ENCODE measurements at places on chromosomes 2 and 18.

DNA sequence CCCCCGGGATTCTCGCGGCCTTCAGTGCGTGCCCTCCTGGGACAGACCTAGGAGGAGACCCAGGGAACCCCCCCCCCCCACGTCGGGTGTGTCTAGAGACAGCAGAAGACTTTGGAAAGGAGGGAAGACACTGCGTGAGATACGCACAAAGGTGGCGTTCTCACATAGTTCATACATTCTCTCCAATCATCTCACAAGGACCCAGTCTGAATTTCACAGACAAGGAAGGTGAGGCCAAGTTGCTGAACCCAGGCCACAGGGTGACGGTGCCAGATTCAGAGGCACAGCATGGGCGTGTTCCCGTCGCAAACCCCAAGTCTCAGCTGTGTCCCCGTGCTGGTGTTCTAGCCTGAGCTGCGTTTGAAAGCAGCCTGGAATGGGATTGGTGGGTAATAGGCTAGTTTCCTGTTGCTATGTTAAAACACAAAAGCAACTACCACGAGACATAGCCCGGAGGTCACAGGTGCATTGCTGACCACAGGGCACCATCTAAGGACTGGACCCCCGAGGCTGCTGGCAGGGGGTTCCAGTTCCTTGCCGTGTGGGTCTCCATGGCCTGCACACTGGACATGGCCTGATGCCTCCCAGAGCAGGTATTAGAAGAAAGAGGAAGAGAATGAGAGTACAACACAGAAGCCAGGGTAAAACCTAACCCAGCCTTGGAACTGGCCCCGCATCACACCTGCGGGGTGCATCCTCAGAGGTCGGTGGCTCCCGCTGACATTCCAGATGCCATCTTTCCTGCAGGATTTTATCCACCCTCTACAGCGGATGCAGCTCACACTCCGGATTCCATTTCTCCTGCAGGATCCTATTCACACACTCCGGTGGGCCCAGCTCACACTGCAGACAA, 1.1 kb upstream of the PXDN start:
- H3K36me3 ChIP-seq, result no peaks in the 10 kb centered on the region
- peak overlapping the region; percentile 72 for H3K4me3 ChIP-seq
- no peaks in the 10 kb centered on the region for H3K27me3 ChIP-seq
- DNase-seq, result no peak
- peaks cover 21% of the 10 kb centered on the region for H3K4me1 ChIP-seq
- peak overlapping the region; percentile 90 for H3K27ac ChIP-seq

DNA sequence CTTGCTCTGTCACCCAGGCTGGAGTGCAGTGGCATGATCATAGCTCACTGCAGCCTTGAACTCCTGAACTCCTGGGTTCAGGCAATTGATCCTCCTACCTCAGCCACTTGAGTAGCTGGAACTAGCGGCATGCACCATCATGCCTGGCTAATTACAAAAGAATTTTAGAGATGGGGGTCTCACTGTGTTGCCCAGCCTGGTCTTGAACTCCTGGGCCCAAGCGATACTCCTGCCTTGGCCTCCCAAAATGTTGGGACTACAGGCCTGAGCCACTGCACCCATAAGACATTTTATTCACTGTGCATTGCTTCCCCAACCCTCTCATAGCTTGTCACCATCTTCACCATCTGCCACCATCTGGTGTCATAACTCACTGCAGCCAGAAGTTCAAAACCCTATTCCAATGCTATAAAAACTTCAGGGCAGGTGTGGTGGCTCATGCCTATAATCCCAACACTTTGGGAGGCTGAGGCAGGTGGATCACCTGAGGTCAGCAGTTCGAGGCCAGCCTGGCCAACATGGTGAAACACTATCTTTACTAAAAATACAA, 78.7 kb downstream of the NCAPH start:
- peaks cover 4% of the 10 kb centered on the region for H3K4me1 ChIP-seq
- H3K27me3 ChIP-seq, result no peaks in the 10 kb centered on the region
- H3K4me3 ChIP-seq, result no peak overlapping the region
- H3K36me3 ChIP-seq, result no peaks in the 10 kb centered on the region

- DNase-seq, result no peak
- no peak overlapping the region for H3K4me3 ChIP-seq
- no peaks in the 10 kb centered on the region for H3K36me3 ChIP-seq
- no peak overlapping the region for H3K27ac ChIP-seq
- H3K4me1 ChIP-seq, result peaks cover 41% of the 10 kb centered on the region
- no peaks in the 10 kb centered on the region for H3K27me3 ChIP-seq
Measured at GRCh38 chr2:105862843-105863242, 118.1 kb downstream of the NCK2 start.

- no peaks in the 10 kb centered on the region for H3K27me3 ChIP-seq
- no peak overlapping the region for H3K27ac ChIP-seq
- H3K4me1 ChIP-seq, result no peaks in the 10 kb centered on the region
- no peak overlapping the region for H3K4me3 ChIP-seq
- peak; percentile 28 for DNase-seq
Measured at GRCh38 chr18:47390410-47391024, 139.1 kb upstream of the SKOR2 start.

GRCh38 chr2:174729797-174730697, 34.2 kb downstream of the CHRNA1 start:
- no peak overlapping the region for H3K27ac ChIP-seq
- H3K4me1 ChIP-seq, result peaks cover 8% of the 10 kb centered on the region
- H3K27me3 ChIP-seq, result no peaks in the 10 kb centered on the region
- H3K4me3 ChIP-seq, result peak overlapping the region; percentile 39

DNA sequence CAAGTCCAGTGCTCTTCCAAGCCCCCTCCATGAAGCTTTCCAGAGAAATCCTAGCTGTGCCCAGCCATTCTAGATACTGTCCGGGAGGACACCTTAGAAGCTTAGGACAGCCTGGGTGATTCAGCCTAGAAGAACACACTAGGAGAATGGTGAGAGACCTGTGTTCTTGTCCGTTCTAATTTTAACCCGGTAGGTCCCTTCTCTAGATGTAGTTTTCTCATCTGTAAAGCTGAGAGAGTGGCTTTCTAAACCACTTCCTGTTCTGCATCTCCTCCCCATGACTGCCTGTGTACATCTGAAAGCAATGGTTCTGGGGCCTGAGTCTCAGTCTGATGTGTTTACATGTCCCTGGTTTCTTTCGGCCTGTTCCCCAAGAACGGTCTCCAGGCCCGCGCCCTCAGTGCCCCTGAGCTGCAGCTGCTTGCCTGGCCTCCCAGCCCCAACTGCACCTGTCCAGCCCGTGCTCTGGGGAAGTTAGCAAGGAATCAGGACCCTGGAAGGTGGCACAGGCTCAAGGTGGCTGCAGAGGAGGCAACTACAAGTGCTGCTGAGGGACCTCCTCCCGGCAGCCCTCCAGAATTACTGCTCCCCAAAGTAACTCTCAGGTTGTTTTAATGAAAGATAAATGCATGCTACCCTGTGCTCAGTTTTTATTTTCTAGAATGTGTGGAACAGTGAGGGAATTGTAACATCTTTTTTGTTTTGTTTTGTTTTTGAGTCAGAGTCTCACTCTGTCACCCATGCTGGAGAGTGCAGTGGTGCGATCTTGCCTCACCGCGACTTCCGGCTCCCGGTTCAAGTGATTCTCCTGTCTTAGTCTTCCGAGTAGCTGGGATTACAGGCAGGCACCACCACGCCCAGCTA, 105.9 kb downstream of the LBH start:
- no peaks in the 10 kb centered on the region for H3K36me3 ChIP-seq
- no peak for DNase-seq
- no peaks in the 10 kb centered on the region for H3K27me3 ChIP-seq
- no peak overlapping the region for H3K4me3 ChIP-seq

- no peaks in the 10 kb centered on the region for H3K36me3 ChIP-seq
- no peak overlapping the region for H3K27ac ChIP-seq
- H3K27me3 ChIP-seq, result no peaks in the 10 kb centered on the region
- H3K4me1 ChIP-seq, result no peaks in the 10 kb centered on the region
- DNase-seq, result no peak
- H3K4me3 ChIP-seq, result no peak overlapping the region
Measured at GRCh38 chr2:180115675-180116074, 108.6 kb upstream of the CWC22 start.

DNA sequence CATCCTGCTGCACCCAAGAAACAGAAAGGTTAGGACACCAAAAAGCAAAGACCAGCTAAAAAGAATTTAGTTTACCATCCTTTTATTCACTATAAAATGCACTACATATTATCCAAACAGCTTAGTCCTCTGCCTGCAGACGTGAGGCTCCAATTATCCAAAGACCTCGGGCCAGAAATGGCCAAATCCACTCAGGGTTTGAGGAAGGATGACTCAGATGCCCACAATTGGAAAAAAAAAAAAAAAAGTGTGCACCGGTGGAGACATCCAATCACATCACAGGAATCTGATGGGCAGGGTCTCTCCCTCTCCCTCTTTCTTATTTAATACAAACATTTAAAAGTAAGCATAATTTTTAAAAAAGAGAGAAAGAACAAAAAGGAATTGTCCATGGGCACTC, 65.7 kb downstream of the TRABD2A start:
- no peaks in the 10 kb centered on the region for H3K27me3 ChIP-seq
- no peak for DNase-seq
- H3K4me3 ChIP-seq, result no peak overlapping the region

- H3K27me3 ChIP-seq, result no peaks in the 10 kb centered on the region
- no peak overlapping the region for H3K4me3 ChIP-seq
- H3K27ac ChIP-seq, result no peak overlapping the region
- H3K4me1 ChIP-seq, result no peaks in the 10 kb centered on the region
- no peak for DNase-seq
- no peaks in the 10 kb centered on the region for H3K36me3 ChIP-seq
Measured at GRCh38 chr2:79985145-79985544, 319.4 kb downstream of the LRRTM1 start.

GRCh38 chr18:31760695-31761094, at the start of gene SLC25A52:
TSS of gene SLC25A52 (minus strand) at chr18:31760880. CDS start at chr18:31760661, 219 bp downstream.
- DNase-seq, result no peak
- no peaks in the 10 kb centered on the region for H3K27me3 ChIP-seq
- no peaks in the 10 kb centered on the region for H3K4me1 ChIP-seq
- H3K4me3 ChIP-seq, result no peak within 1 kb of the TSS
- no peak within 1 kb of the TSS for H3K27ac ChIP-seq

DNA sequence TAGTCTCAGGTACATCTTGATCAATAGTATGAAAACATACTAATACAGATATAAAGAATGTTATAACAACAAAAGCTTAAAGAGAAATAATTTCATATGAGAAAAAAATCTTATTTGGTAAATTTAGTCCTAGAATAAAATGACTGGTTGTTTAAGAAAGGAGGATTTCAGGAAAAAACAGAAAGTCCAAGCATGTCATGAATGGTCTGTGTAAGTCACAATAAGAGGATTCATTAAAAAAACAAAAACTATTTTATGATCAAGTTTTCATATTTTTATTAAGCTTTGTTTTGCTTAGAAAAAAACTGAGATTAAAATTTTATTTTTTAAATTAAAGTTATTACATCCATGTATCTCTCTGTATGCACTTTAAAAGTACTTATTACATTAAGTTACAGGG, 353.9 kb upstream of the SPHKAP start:
- H3K27ac ChIP-seq, result no peak overlapping the region
- H3K4me3 ChIP-seq, result no peak overlapping the region
- H3K4me1 ChIP-seq, result no peaks in the 10 kb centered on the region
- no peak for DNase-seq
- H3K27me3 ChIP-seq, result no peaks in the 10 kb centered on the region
- H3K36me3 ChIP-seq, result no peaks in the 10 kb centered on the region

GRCh38 chr2:140604788-140605187, 1526.0 kb downstream of the LRP1B start:
- H3K36me3 ChIP-seq, result no peaks in the 10 kb centered on the region
- DNase-seq, result no peak
- no peak overlapping the region for H3K4me3 ChIP-seq
- no peaks in the 10 kb centered on the region for H3K4me1 ChIP-seq
- H3K27me3 ChIP-seq, result no peaks in the 10 kb centered on the region

GRCh38 chr2:226077031-226077430, 677.5 kb downstream of the NYAP2 start:
- no peaks in the 10 kb centered on the region for H3K27me3 ChIP-seq
- peaks cover 20% of the 10 kb centered on the region for H3K4me1 ChIP-seq
- no peak overlapping the region for H3K4me3 ChIP-seq
- no peak for DNase-seq
- no peak overlapping the region for H3K27ac ChIP-seq

- H3K36me3 ChIP-seq, result no peaks in the 10 kb centered on the region
- no peak overlapping the region for H3K4me3 ChIP-seq
- H3K27me3 ChIP-seq, result no peaks in the 10 kb centered on the region
- H3K4me1 ChIP-seq, result no peaks in the 10 kb centered on the region
Measured at GRCh38 chr18:46641917-46642316, 15.1 kb downstream of the LOXHD1 start.

- peak overlapping the region; percentile 62 for H3K27ac ChIP-seq
- H3K36me3 ChIP-seq, result no peaks in the 10 kb centered on the region
- no peak for DNase-seq
- H3K27me3 ChIP-seq, result no peaks in the 10 kb centered on the region
Measured at GRCh38 chr18:21004726-21005125, 106.9 kb downstream of the ROCK1 start.

GRCh38 chr2:215831296-215831913, 181.9 kb downstream of the MREG start:
- no peaks in the 10 kb centered on the region for H3K27me3 ChIP-seq
- no peak for DNase-seq
- no peaks in the 10 kb centered on the region for H3K36me3 ChIP-seq
- H3K4me3 ChIP-seq, result no peak overlapping the region

GRCh38 chr18:73479477-73479876, 611.7 kb upstream of the NETO1 start:
- no peaks in the 10 kb centered on the region for H3K36me3 ChIP-seq
- no peak for DNase-seq
- no peak overlapping the region for H3K4me3 ChIP-seq
- H3K4me1 ChIP-seq, result no peaks in the 10 kb centered on the region

- H3K4me1 ChIP-seq, result peaks cover 24% of the 10 kb centered on the region
- H3K27me3 ChIP-seq, result no peaks in the 10 kb centered on the region
- no peak overlapping the region for H3K4me3 ChIP-seq
- H3K36me3 ChIP-seq, result no peaks in the 10 kb centered on the region
- no peak for DNase-seq
- H3K27ac ChIP-seq, result no peak overlapping the region
Measured at GRCh38 chr2:109597283-109597682, 16.5 kb downstream of the SEPTIN10 start.

- H3K27me3 ChIP-seq, result no peaks in the 10 kb centered on the region
- DNase-seq, result no peak
- no peaks in the 10 kb centered on the region for H3K36me3 ChIP-seq
- H3K27ac ChIP-seq, result no peak overlapping the region
- no peak overlapping the region for H3K4me3 ChIP-seq
- H3K4me1 ChIP-seq, result no peaks in the 10 kb centered on the region
Measured at GRCh38 chr2:204049635-204050034, 113.1 kb downstream of the ICOS start.

DNA sequence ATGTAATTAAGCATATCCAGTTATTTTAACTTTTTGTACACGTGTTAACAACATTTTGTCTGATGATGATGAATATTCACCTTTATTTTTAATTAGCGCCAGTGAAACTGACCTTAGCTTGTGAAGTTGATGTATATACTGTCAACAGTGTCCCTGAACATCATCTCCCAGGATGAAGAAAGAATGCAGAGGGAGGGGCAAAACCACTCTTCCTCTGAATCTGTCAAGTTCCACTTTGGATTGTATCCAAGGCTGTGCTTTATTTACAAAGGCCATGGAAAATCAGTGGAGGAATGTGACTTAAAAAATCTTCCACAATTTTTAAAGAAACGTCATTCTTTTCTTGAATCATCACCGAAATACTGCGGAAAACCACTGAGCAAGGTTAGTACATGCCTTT, 4.5 kb upstream of the RMDN2 start:
- peaks cover 24% of the 10 kb centered on the region for H3K4me1 ChIP-seq
- H3K4me3 ChIP-seq, result no peak overlapping the region
- no peaks in the 10 kb centered on the region for H3K27me3 ChIP-seq
- H3K36me3 ChIP-seq, result no peaks in the 10 kb centered on the region
